ENCODE measurements at places on chromosomes 1 and 21. TPM values are rescaled to one million over a fixed set of nuclear protein-coding genes. Genes with fewer than 3 reads are reported as not detected.

SPRR1A gene
- total RNA-seq: not detected

AIRE gene
- total RNA-seq: not detected

CCDC185 gene
- 0.05 TPM for total RNA-seq

DPH5 gene
- 32.8 TPM for total RNA-seq

LIN28A gene
- total RNA-seq: not detected

SERPINC1 gene
- not detected for total RNA-seq

TSPEAR gene
- not detected for total RNA-seq

ADORA1 gene
- total RNA-seq: 1.4 TPM

SMIM1 gene
- total RNA-seq: 1.0 TPM

HSPA6 gene
- 3.7 TPM for total RNA-seq

OR10J1 gene
- total RNA-seq: not detected

ANKRD34A gene
- total RNA-seq: 0.23 TPM

PALMD gene
- 0.57 TPM for total RNA-seq

SPRR5 gene
- total RNA-seq: not detected

CLIC4 gene
- 41.1 TPM for total RNA-seq

BNIPL gene
- total RNA-seq: not detected

EDN2 gene
- 2.8 TPM for total RNA-seq

CFHR1 gene
- total RNA-seq: 0.39 TPM

MAP3K6 gene
- 9.1 TPM for total RNA-seq

PLA2G2C gene
- not detected for total RNA-seq

ITGB3BP gene
- 27.2 TPM for total RNA-seq

PGLYRP4 gene
- total RNA-seq: not detected

LCE2B gene
- total RNA-seq: not detected

ALX3 gene
- not detected for total RNA-seq

KCNN3 gene
- 0.07 TPM for total RNA-seq

RAB13 gene
- total RNA-seq: 133 TPM

WDR64 gene
- not detected for total RNA-seq

SPAG17 gene
- total RNA-seq: not detected

OR2M3 gene
- not detected for total RNA-seq

S100PBP gene
- 19.2 TPM for total RNA-seq

SMIM11 gene
- 24.3 TPM for total RNA-seq

PGBD2 gene
- total RNA-seq: 4.2 TPM

GJA8 gene
- not detected for total RNA-seq

ARHGEF11 gene
- 22.7 TPM for total RNA-seq

FCRL1 gene
- total RNA-seq: not detected

CRTC2 gene
- total RNA-seq: 32.7 TPM

RNF186 gene
- total RNA-seq: not detected

KRTAP21-3 gene
- total RNA-seq: not detected

NFIA gene
- total RNA-seq: 6.5 TPM

MYBPHL gene
- total RNA-seq: not detected

DMRTA2 gene
- total RNA-seq: 0.15 TPM

CD84 gene
- not detected for total RNA-seq

GPR3 gene
- total RNA-seq: 1.9 TPM

ZBTB37 gene
- 1.9 TPM for total RNA-seq

NES gene
- total RNA-seq: 1.8 TPM

HENMT1 gene
- 4.5 TPM for total RNA-seq

CD244 gene
- not detected for total RNA-seq

FCRL2 gene
- total RNA-seq: not detected

SDC3 gene
- 10.2 TPM for total RNA-seq

Measured in A549 treated with DMSO at 1 μM for 4 hours (cell line).